ENCODE measurements at places on chromosomes 3 and 15.

GRCh38 chr3:126480861-126481260 lies 5.2 kb upstream of the ZXDC start:
- no peak for DNase-seq

DNA sequence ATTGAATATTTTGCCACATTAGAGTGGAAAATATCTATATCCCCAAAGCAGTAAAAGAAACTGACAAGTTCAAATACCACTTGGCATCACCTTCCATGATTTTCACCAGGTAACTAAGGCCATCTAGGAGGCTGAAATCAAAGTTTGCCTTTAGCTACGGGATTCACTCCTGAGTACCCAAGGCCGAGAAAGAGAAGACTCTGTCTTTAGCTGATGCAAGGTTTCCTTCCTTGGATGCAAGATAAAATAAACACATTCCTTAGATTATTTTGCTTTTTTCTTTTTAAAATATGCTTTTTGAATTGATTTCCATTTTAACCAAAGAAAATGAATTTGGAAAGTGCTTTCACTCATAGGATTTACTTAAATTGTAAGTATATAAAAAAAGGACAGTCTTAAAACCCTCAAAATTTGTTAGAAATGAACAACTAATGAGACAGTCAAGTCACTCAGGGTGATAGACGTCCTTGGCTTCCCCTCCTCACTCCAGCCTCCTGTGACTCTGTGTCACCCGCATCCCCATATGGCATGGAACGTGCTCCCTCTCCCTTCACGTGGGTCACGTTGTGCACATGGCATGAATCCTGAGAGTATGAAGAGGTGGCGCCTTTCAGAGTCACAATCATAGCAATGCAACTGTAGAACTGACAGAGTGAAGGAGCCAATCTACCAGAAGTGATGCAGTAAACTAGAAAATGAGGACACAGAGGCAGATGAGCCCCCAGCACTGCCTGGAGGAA lies 148.4 kb downstream of the RTP4 start:
- no peak for DNase-seq

DNA sequence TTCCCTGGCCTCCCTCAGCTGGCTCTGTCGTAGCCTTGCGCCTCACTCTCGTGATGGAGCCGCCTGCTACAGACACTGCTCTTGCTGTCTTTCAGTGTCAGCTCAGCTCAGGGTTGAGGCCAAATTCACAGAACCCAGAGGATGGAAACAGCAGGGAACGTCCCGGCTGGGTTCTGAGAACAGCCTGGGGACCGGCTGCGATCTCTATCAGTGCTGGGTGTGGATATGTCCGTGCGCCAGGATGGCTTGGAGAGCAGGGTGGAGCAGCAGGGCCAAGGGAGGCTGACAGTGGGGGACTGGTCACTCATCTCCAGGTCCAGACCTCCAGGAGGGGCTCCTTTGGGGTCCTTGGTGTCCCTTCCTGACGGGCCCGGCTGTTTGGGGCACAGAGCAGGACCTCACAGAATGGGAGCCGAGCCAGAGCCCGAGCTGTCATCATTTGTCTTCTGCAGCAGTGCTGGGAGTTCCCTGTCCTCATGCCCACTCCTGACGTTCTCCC lies 18.4 kb downstream of the KLF15 start:
- DNase-seq, result no peak

GRCh38 chr15:89364341-89364740 lies 29.7 kb upstream of the POLG start:
- DNase-seq, result no peak

- no peak for DNase-seq
Measured at GRCh38 chr3:193873426-193874201, 262.3 kb upstream of the HES1 start.

GRCh38 chr15:51311510-51311909 lies 26.9 kb downstream of the CYP19A1 start:
- DNase-seq, result no peak

- DNase-seq, result no peak
Measured at GRCh38 chr15:53791581-53791980, 32.1 kb upstream of the WDR72 start.

- DNase-seq, result no peak
Measured at GRCh38 chr15:61157933-61158332, 71.2 kb downstream of the RORA start.

GRCh38 chr15:61169275-61169903 lies 59.7 kb downstream of the RORA start:
- DNase-seq, result no peak

GRCh38 chr3:150729682-150730360 lies 26.1 kb upstream of the ERICH6 start:
- no peak for DNase-seq

- DNase-seq, result no peak
Measured at GRCh38 chr3:99635348-99635747, 3.0 kb upstream of the COL8A1 start.

- no peak for DNase-seq
Measured at GRCh38 chr15:31606194-31606669, 279.6 kb downstream of the KLF13 start.

- no peak for DNase-seq
Measured at GRCh38 chr15:63972801-63973200, 73.5 kb downstream of the DAPK2 start.

DNA sequence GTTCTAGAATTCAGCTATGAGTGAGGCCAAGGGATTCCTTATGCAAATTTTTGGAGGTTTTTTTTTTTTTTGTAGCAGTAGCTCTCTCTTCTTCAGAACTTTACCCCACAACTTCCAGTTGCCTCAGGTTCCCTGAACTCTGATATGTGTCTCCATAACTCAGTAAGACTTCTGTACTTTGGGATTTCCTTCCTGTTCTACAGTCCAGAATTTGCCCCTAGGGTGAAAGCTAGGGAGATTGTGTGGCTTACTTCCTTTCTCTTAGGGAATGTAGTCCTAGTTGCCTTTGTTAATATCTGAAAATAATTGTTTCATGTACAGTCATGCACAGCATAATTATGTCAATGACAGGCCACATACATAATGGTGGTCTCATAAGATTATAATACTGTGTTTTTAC lies 30.8 kb downstream of the LRRC28 start:
- no peak for DNase-seq

DNA sequence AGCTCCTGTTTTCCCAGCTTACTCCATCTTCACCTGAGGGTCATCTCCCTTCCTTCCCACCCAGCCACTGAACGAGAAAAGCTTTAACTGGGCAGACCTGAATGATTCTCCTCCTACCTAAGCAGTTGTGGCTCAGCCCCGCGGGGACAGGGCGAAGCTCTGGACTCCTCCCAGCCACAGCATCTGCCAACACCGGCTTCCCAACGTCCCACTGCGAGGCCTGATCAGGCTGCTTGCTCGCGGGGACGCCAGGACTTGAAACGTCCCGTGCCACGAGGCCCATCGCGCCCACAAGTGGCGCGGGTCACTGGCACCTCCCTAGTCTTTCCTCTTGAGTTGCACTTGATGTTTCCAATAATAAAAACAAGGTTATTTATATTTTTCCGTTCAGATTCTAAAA lies at the start of gene SPATA16:
Gene SPATA16 (minus strand): TSS at position 250 of the 400 bp plus-strand sequence. CDS start 23,504 bp downstream, outside the sequence.
- no peak for DNase-seq

DNA sequence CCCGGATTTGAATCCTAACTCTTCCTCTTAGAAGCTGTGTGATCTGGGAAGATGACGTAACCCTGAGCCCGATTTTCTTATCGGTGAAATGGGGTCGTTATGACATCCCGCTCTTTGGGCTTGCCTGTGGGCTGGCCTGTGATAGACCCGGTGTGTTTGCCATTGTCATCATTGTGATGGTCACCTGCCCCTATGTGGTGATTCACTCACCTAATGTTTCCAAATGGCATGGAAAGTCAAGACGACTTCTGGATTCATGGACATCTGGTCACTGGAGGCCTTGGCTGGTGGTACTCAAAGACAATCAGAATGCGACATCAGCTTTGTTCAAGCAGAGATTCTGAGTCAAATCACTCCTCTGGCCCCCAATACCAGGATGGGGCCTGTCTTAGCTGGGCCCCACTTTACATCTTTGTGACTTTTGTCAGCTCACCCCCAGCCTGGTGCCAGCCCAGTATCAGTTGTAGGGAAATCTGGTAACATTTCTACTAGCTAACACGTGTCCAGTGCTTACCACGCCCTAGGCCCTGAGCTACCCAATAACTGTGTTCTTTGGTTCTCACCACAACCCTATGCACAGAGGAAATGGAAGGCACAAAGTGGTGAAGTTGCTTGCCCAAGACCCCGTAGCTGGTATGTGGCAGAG lies 2.8 kb downstream of the TMEM43 start:
- no peak for DNase-seq

- DNase-seq, result no peak
Measured at GRCh38 chr3:46927718-46928073, 48.8 kb downstream of the CCDC12 start.

- no peak for DNase-seq
Measured at GRCh38 chr3:104536715-104537114, 830.0 kb upstream of the ALCAM start.

GRCh38 chr3:135147657-135148056 lies 352.6 kb downstream of the EPHB1 start:
- no peak for DNase-seq

DNA sequence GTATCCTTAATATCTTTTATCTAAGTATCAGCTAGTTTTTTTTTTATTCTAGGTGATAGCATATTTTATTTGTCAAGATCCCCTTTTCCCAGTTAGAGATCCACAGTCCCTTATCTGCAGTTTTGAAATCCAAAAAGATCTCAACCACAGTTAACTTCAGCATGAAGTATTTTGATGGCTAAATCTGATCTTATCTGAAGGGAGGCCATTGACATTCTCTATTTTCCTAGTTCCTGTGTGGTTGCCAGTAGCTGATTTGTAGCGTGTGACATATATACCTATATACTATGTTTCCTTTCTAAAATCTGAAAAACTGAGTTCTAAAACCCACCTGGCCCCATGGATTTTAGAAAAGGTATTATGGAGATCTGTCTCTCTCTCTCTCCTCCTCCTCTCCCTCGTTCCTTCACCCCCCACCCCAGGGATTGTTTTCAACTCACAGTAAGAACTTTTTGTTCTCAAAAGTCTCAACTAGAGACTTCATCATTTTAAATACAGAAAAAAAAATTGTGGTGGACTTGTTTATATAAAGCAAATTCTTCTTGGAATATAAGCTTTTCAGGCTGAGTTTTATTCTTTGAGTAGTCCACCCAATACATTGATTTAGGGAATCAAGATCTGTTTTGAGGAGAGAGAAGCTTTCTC lies 12.3 kb downstream of the TCF12 start:
- DNase-seq, result no peak

GRCh38 chr3:122055215-122055614 lies at the start of gene CD86:
Gene CD86 (plus strand): TSS chr3:122055362. CDS start chr3:122055490, 128 bp downstream.
- no peak for DNase-seq

DNA sequence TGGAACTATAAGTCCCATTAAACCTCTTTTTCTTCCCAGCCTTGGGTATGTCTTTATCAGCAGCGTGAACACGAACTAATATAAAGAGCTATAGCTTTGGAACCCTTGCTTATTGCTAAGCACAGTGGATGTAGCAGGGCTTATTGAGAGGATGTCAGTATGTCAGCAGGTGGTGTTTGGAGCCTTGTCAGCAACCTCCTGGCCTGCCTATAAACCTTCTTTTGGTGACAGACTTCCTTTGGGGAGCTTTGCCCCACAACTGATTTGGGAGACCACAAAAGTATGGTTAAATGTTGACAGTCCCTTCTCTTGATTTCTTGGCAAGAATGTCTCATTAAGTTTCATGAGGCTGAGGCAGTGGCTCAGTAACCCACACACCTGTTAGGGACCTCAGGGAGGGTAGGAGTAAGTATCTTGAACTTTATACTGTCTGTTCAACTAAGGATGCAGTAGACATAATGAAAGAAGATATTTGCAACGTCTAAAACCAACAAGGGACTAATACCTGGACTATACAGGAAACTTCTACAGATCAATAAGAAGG lies 14.8 kb downstream of the CCNDBP1 start:
- no peak for DNase-seq

GRCh38 chr3:12308517-12308916 lies 19.6 kb downstream of the PPARG start:
- no peak for DNase-seq

GRCh38 chr15:70473581-70474370 lies 289.6 kb downstream of the UACA start:
- no peak for DNase-seq

DNA sequence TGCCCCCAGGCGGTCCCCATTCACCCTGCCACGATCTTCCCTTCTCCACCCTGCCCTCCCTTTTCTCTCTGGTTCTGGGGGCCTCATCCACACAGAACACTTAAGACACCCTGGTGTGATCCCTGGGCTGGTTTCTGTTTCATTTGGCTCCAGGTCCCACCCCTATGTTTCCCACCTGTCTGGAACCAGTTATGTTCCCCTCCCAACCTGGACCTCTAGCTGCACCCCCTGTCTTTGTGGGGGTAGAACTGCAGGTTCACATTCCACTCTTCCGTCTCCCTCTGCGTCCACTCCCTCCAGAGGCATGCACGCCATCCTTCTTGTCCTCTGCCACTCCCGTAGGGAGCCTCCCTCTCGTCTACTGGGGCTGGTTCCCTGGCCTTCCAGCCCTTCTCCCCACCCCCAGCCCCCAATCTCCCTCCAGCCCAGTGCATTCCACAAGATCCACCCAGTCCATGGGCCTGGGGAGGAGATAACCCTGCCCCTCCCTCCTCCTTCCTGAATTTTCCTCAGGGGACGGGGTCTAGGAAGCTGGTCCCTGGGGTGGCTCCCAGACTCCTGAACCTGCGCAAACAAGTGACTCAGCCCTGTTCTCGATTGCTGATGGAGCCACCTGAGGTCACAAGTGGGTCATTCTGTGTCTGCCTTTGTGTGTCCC lies 73.8 kb downstream of the ABTB1 start:
- no peak for DNase-seq

GRCh38 chr3:186996356-186996755 lies 66.0 kb downstream of the ST6GAL1 start:
- DNase-seq, result no peak

- DNase-seq, result no peak
Measured at GRCh38 chr3:183287301-183287971, 34.4 kb downstream of the B3GNT5 start.

- no peak for DNase-seq
Measured at GRCh38 chr3:134879990-134880389, 84.9 kb downstream of the EPHB1 start.

GRCh38 chr3:107884719-107885460 lies 205.9 kb downstream of the CD47 start:
- no peak for DNase-seq

GRCh38 chr15:66865622-66866611 lies 163.9 kb downstream of the SMAD6 start:
- DNase-seq, result no peak

DNA sequence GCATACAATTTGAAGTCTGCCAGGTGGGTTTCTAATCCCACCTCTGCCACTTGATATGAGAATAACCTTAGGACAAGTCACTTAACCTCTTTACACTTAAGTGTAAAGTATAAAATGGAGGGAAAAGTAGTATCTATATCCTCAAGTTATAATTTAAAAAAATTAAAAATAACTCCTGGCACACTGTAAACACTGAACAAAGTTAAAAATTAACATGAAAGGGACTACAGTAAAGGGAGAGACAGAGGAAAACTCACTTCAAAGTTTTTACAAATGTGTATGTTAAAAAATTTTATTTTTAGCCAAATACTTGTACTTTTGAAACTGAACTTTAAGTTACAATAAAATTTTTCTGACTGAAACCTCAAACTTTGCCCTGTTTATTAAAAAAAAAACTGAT lies 49.6 kb downstream of the PLOD2 start:
- DNase-seq, result no peak

- no peak for DNase-seq
Measured at GRCh38 chr3:123054931-123055330, 11.9 kb upstream of the PDIA5 start.

GRCh38 chr3:179015551-179016020 lies 56.0 kb downstream of the ZMAT3 start:
- DNase-seq, result peak; percentile 30

- no peak for DNase-seq
Measured at GRCh38 chr3:53068176-53068575, 22.3 kb upstream of the SFMBT1 start.

GRCh38 chr3:144402430-144402829 lies 430.8 kb downstream of the DIPK2A start:
- DNase-seq, result no peak

Measured in HEK293T (cell line).